AG09309 (cell line): ENCODE measurements at places on chromosomes 3 and 15.
A peak's percentile ranks its signal among the peaks of the same experiment; 100 is the strongest.

DNA sequence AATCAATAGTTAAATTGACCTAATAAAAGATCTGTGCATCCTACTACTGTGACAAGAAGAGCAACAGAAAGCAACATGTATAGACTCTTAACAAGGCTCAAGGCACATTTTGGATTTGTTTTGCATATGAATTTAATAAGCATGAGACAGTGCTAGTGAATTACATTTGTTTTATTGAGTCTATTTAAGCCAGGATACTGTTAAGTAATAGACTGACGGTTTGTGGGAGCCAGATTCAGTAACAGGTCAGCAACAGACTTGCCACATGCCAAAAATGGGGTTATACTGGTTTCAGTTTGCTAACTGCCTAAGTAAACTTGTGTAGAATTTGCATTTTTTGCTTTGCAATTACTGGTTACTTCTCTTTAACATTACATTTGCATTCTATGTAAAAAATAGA, 54.0 kb downstream of the MBNL1 start:
- no peak for DNase-seq

DNA sequence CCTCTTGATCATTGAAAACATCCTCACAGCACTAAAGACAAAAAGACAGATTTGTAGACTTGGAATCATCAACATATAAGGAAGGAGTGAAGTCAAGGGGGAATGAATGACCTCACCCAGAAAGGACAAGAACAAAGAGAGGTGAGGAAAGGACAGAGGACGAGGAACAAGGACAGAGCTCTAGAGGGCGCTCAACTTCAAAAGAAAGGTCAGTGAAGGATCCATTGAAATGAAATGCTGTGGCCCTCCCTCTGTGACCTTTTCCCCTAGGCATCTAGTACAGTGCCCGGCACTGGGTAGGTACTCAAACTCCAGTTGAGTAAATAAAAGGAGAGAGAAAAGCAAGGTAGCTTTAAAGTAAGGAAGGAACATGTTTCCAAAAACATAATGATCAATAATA, 2.6 kb downstream of the ATP8B4 start:
- no peak for DNase-seq

DNA sequence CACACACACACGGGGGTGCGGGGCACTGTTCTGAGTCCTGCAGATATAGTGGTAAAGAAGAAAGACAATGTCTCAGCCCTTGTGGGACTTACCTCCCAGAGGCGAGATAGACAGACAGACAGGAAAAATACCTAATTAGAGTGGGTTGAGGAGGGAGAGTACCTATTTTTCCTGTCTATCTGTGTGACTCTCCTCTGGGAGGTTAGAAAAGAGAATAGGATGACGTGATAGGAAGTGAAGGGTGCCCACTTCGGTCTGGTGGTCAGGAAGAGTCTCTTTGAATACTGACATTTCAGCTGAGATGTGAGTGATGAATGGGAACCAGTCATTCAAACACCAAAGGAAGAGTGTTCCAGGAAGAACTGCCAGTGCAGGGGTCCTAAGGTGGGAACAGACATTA, 4.1 kb upstream of the APOD start:
- no peak for DNase-seq

GRCh38 chr15:81947548-81947947, 98.3 kb downstream of the MEX3B start:
- DNase-seq = peak; percentile 62

DNA sequence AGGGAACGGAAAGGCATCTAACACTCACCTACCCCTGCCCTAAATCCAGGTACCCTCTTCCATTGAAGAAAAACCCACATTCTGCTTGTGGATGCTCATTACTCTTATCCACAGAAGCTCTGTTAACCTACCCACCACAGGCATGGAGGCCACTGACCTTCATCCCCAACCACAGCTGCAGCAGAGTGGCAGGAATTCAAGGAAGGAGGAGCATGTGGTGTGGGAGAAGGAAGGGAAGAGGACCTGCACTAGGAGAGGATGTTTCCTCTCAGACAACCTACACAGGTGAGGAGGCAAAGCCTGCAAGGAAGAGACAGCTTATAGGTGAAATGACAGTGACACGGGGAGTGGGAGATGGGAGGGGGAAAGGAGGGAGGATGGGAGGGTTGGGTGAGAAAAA, 192.5 kb upstream of the TSC22D2 start:
- DNase-seq = no peak

DNA sequence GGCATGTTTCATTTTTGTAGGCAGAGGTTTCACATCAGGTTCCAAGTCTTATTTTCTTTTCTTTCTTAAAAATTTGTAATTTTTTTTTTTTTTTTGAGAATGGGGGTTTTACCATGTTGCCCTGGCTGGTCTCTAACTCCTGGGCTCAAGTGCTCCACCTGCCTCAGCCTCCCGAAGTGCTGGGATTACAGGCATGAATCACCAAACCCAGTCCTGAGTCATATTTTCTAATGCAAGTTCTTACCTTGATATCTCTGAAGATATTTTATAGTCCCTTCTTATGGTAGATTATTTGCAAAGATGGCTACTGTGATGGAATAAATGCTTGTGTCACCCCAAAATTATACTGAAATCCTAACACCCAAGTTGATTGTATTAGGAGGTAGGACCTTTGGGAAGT, 63.8 kb downstream of the SLC9A9 start:
- DNase-seq = no peak

DNA sequence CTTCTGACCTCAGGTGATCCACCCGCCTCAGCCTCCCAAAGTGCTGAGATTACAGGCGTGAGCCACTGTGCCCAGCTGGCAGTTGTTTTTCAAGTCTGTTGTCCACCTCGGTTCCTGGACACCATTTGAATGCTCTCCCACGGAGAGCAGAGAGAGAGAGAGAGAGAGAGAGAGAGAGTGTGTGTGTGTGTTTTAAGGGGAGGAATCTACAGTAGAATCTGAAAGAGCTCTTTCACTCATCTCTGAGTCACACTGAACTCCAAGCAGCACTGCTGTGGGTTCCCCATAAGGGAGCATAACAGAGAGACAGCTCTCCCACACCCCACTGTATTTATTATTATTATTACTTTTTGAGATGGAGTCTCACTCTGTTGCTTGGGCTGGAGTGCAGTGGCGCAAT, 156.6 kb downstream of the RPLP1 start:
- peak; percentile 33 for DNase-seq

- DNase-seq = no peak
Measured at GRCh38 chr3:124557433-124558232, 172.6 kb upstream of the UMPS start.

DNA sequence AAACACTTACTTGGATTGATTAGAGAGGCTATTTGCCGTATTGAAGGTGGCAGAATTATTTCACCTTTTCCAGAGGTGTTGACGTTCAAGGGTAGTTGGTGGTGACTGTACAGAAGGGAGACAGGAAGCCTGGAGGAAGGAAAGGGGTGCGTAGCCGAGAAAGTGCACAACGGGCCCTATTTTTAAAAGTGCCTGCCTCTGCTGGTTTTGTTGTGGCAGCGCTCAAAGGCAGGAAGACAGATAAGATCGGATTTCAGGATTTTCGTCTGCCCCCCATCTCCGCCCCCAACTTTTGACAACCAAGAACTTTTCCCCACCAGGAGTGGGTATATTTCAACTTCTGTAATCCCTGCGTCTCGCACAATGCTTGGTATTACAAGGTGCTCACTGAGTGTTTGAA, 38.5 kb downstream of the SMAD3 start:
- DNase-seq = no peak

GRCh38 chr3:34948517-34948916, 690.8 kb upstream of the ARPP21 start:
- DNase-seq = no peak

DNA sequence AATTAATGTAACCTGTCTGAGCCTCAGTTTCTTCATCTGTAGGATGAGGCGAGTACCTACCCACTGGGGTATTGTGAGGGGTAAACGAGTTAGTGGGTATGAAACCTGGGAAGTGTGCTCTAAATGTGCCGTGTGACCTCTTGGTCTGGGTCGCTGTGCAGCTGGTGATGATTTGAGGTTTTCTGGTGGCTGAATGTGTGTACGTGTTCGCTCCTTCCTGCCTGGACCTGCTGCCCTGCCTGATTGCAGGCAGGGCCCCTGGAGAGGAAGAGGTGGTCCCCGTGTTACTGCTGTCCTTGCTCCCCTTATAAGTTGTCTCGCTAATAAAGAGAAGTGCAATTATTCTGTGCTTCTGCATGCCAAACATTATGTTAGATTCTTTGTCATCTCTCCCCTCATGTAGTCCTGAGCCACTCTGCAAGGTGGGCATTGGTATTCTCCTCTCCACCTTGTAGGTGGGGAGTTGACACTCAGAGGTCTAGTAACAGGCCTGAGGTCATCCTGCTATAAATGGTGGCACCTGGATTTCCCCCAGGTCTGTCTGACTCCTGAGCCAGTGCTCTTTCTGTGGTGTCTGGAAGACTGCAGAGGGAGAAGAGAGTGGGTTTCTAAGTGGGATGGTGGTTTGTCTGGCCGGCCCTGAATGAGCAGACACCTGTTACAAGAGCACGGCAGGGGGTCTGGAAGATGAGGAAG, 15.7 kb downstream of the PDIA5 start:
- DNase-seq = no peak

GRCh38 chr3:42080453-42080872, 10.7 kb upstream of the TRAK1 start:
- DNase-seq = no peak

DNA sequence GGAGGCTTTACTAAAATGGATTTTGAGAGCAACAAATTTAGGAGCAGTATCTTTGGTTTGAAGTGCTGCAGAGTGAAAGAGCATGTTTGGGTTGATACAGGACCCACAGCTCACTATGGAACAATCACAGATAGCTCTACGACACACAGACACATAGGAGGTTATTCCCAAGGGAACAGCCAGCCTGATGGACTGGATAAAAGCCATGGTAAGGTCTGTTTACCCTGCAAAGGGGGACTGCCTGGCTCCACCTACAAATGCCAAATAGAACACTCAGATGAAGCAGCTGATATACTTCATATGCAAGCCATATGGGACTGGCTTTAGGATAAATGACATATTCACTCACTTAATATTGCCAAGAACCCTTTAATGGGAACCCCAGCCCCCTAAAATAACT, 75.4 kb downstream of the CDC25A start:
- no peak for DNase-seq

GRCh38 chr15:76208084-76208785, 103.0 kb downstream of the ETFA start:
- no peak for DNase-seq

DNA sequence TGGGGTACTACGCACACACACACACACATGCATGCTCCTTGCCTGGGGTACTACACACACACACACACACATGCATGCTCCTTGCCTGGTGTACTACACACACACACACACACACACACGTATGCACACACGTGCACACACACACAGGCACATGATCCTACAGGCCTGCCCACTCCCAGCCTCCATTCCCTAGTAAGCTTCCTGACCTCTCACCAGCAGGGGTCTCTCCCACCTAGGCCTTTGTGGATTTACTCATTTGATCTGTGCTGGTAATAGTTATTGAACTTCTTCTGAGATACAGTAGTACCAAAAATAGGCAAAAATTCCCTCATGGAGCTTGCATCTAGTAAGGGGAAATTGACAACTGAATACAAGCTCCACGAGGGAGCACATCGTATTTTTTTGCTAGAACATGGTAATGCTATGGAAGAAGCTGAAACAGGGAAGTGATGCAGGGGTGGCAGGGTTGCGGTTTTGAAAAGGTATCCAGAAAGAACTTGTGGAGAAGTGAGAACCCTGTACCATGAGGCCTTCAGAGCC, 19.1 kb downstream of the TTC21A start:
- no peak for DNase-seq

GRCh38 chr3:117193390-117193789, 483.8 kb downstream of the TUSC7 start:
- DNase-seq = no peak

- DNase-seq = no peak
Measured at GRCh38 chr15:95439922-95440376, 890.6 kb upstream of the NR2F2 start.

- DNase-seq = no peak
Measured at GRCh38 chr15:58357529-58358476, 74.0 kb upstream of the LIPC start.

GRCh38 chr3:73669260-73669659, 44.5 kb upstream of the PDZRN3 start:
- DNase-seq = no peak

DNA sequence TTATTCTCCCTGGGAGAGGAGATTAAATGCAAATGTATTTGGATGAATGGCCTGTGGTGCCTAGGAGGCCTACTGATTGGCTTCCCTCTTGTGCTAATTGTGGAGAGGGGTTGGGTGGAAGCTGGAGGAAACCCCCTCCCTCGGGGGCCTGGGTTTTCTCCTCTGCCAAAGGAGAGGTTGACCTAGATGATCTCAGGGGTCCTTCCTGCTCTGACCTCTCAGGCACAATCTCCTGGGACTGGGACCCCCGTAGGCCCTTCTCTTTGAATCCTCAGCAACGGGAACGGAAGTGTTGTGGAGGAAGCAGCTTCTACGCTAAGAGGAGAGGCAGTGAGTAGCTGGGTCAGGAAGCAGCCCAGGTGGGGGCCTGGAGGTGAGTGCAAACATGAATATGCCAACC, 40.5 kb upstream of the MAGEF1 start:
- DNase-seq = no peak

DNA sequence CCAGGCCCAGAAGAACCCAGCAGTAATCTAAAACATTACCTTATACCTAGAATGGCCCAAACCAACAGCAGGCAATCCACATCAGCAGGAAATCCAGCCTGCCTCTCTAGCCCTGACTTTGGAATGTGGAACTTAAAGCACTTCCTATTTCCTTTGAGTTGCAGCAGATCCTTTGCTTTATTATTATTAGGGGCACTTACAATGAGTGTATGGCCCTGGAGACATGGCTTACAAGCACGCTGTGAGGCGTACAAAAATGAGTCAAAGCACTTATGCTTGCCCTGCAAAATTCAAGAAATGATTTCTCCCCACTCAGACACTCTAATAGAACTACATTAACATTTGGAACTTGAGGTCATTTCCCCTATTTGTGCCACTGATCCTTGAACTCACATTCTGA, 9.5 kb upstream of the KNSTRN start:
- no peak for DNase-seq

DNA sequence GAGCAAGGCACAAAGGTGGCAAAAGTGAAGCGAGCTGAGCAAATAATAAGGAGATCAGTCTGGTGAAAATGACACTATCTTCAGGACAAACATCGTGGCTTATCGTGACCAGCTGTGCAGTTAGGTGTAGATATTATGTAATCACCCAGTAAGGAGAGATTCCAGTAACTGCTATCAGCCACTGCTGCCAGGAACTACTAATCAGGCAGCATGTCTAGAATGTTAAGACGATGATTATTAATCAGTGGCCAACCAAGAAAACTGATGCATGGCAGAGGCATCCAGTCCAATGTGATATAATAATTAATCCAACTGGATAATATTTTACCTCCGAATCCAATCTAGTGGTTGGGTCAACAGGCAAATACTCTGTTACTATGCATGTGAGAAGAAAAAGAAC, 252.7 kb upstream of the ZPLD1 start:
- DNase-seq = no peak
